Stimulated activated CD4-positive, alpha-beta T cell treated with anti-CD3 and anti-CD28 coated beads, TNF-alpha, amount 100 ng/mL, for 1 hour (primary cell): ENCODE measurements at places on chromosomes 6 and 20.

GRCh38 chr6:15929685-15930084 is 199.2 kb upstream of the MYLIP start:
- no peak for DNase-seq

DNA sequence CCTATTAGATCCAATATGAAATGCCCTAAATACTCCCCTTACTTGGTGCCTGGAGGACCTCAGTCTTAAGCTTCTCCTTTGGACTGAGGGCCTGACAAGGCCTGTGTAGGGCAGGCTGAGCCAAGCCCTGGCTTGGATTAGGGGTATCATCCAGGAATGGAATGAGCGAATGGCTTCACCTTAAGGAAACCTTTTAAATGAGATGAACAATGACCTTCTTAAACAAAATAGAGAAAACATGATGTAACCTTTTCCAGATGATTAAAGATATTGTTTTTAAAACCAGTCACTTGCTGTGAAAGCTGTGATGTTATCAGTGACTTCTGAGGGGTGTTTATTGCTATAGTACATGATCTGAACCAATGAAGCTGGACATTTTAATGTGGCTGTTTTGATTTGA is 55.5 kb downstream of the TRAF3IP2 start:
- no peak for DNase-seq

DNA sequence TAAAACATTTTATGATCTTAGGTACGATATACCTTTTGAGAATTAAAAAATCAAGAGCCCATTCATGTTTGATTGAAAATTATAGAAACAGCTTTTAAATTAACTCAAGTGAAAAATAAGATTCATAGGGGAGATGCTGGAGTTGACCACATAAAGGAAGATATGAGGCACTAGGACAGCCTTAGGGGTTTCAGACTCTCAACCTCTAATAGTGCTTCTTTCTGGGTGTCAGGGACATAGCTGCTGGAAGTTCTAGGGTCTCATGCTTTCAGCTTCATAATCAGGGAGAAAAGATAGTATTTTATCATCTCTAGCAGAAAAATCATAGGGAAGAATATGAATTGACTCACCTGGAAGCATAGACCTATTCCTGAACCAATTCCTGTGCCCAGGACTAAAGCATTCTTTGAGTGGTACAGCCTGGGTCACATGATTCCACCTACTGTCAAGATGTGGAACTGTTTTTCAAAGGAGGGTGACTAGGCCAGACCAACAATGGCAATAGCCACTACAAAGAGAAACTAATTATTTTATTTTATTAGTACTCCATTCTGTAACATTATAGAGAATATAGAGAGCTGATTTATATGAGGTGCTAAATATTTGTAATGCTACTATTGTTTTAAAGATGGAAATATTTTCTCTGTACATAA is 27.8 kb upstream of the CENPW start:
- DNase-seq: no peak

GRCh38 chr6:80523010-80523409 is 416.5 kb downstream of the BCKDHB start:
- DNase-seq: no peak

GRCh38 chr6:89214197-89214596 is 3.0 kb downstream of the GABRR1 start:
- no peak for DNase-seq

DNA sequence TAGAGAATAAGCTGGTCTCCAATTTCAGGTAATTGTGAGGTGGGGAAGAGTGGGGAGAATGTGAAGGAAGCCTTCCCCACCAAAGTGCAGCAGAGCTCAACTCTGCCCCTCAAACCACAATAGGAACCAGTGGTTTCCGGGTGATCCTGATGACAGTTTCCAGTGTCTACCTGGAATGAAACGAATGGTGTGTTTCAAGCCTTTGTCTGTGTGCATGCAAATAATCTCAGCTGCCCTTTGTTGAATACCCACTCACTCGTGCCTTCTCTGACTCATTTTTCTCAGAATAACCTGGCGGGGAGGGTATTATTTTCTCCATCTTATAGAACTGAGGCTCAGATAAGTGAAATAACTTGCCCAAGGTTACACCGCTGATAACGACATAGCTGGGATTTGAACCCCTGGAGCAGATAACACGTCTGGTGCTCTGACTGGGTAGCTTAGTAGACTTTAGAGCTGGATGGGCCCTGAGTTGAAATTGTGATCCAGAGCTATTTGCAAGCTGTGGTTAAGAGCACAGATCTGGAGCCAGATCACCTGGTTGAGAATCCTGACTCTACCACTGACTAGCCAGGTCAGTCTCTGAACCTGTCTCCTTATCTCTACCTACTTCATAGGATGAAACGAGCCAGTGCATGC is 85.1 kb downstream of the EYA2 start:
- no peak for DNase-seq

- DNase-seq: no peak
These were observed 652.5 kb upstream of the EPHA7 start for GRCh38 chr6:94071835-94072234.

DNA sequence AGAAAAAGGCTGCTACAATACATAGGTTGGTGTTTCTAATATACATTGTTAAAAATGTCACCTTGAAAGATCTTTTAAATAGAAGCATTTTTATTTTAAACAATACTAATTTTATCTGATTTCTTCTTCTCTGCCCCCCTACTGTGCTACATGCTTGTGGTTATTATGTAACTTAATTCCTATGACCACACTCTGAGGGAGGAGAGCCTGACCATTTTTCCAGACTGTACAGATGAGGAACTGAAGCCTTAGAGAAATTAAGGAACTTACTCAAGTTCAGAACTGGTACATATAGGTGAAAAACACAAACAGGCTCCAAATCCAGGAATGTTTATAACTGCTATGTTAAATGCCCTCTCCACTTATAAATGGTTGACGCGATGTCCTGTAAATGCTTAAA is 43.4 kb upstream of the ARHGAP18 start:
- no peak for DNase-seq

GRCh38 chr6:106885679-106886078 is 88.8 kb downstream of the CD24 start:
- DNase-seq: no peak

- DNase-seq: no peak
These were observed 131.3 kb downstream of the EPM2A start for GRCh38 chr6:145603991-145604390.
